ENCODE measurements at places on chromosomes 5 and 9.

DNA sequence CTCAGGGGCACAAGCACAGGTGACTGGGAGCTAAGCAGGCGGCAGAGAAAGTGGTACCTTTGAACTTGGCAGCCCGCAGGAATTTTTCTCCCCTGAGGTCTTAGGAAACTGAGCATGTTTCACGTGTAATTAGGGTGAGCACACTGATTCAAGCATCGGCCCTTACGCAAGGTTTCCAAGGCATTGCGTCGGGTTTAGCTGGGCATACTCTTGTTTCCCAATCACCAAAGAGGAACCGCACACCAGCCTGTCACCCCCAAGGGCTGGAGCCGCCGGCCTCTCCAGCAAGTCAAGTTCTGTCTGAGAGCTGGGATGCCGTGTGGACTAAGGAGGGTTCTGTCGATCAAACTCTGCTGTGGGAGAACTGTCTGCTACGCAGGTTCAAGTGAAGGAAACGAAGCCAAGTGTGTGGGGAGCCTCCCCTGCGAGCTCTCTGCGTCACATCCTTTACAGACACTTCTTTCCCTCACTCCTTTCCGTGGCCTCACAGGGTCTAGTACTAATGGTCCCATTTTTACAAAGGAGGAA is 53.0 kb downstream of the ERGIC1 start:
- DNase-seq: no peak

- DNase-seq: no peak
These were observed 50.6 kb downstream of the FBXL7 start for GRCh38 chr5:15550502-15551112.

- DNase-seq: no peak
These were observed 36.7 kb upstream of the KCNIP1 start for GRCh38 chr5:170466988-170467707.

DNA sequence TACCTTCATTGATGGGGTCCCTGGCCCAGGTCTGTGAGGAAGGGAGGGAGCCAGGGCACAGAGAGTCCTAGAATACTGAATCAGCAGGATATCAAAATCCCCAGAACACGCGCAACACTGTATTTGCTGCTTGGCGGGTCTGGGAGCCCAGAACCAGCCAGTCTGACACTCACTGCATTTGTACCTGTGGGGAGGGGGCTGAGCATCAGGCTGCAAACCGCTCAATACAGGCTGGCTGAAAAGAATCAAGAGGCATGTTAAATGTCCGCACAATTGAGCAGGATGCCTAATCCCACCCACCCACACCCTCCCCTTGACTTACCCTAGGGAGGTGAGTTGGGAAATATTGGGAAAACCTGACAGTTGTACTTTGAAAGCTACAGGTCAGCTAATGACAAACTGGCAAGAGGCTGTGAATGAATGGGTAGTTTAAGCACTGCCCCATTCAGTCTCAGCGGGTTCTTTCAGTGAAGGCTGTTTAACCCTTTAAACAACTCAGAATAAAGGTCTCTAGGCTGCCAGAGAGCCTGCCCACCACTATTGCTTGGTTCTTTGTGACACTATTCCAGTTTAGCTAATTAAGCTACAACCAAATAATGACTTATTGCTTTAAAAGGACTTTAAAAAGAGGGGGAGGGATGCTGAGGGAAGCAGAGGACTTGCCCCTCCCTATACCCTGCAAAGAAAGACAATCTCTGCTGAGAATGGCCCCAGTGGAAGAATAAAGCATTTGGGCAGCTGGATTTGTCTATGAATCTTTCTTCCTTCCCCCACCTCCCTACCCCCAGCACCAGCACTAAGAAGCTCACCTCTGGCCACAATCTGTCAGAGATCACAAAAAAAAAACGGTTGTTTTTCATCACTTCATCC is 5.0 kb downstream of the SPRY4 start:
- no peak for DNase-seq

- no peak for DNase-seq
These were observed 336.7 kb downstream of the FAM170A start for GRCh38 chr5:119966028-119966427.

- no peak for DNase-seq
These were observed 24.8 kb upstream of the WDR5 start for GRCh38 chr9:134111064-134111463.

DNA sequence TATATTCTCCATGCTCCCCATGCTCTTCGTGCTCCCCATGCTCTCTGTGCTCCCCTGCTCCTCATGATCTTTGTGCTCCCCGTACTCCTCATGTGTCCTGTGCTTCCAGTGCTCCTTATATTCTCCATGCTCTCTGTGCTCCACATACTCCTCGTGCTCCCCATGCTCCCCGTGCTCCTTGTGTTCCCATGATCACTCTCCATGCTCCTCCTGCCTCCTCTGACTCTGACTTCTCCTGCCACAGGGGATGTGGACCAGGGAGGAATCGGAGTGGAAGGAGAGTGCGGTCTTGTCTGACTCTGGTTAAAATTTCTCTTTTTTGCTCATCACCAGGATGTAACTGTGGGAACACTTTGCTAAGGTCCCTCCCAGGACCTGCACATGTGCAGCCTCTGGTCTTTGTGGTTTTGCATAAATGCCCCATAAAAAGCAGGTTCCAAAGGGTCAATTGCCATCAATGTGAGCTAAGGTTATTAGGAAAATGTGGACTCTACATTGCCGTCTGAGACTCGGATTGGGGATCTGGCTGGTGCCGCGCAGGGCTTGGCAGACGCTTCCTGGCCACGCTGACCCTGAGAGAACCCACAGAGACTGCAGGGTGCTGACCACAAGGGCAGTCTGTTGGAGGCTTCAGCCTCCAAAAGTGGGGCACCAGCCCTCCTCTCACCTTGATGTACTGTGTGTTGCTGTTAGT is 52.5 kb downstream of the TRIP13 start:
- DNase-seq: no peak

DNA sequence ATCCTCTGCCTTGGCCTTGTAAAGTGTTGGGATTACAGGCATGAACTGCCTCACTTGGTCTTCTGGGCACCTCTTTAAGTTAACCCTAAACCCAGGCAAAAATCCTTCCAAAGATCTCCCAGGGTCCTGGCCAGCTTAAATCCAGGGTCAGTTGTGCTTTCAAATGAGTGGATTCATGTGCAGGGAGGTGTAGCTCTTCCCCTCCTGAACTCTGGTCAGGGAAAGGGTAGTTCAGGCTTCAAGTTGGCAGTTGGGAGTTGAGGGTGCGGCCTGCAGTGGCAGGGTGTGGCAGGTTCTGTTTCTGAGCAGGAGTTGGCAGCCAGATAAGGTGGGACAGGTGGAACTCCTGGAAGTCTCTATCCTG is 3.6 kb downstream of the HNRNPAB start:
- no peak for DNase-seq

- DNase-seq: no peak
These were observed 191.2 kb downstream of the ZNF462 start for GRCh38 chr9:107054146-107054545.

GRCh38 chr9:19379697-19380046 is 364 bp downstream of the RPS6 start:
- DNase-seq: no peak

GRCh38 chr9:123394291-123395235 is 38.6 kb downstream of the CRB2 start:
- no peak for DNase-seq

DNA sequence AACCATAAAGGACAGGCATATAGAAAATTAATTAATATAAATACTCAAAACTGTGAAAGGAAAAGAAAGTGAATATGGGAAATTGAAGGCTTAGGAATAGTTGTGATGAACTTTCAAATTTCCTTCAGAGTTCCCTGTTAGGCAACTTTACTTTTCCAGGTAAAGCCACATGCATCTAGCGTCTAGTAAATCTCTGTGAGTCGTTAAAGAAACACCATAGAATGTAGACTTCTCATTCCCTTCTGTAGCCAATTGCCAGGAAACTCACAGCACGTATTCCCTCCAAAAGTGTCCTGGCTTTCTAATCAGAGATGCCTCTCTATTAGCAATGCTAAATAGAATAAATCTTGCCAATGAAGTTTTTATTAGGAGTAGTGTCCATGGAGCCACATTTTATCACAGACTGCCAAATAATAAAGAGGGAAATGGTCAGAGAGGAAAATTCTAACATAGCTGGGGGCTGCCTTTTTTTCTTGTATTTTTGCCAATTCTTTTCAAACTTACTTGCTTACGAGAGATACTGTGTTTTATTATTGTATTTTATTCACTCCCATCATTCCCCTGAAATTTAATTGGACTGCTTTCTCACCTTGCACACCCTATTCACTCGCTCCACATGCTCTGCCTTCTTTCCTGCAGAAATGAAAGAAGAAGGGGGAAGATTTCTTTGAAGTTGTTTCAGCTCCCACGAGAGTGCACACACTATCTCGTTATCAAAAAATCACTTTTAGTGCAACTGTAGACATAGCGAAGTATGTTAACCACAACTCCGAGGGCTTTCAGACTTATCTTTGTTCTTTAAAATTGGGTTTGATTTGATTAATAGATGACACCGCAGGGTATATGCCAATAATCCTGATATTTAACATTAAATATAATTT is 439.0 kb downstream of the CSNK1G3 start:
- no peak for DNase-seq

- no peak for DNase-seq
These were observed 31.3 kb upstream of the IFNE start for GRCh38 chr9:21513431-21513830.

GRCh38 chr9:69385581-69386033 is 60.6 kb downstream of the ENTREP1 start:
- DNase-seq: no peak

GRCh38 chr5:61732369-61732768 is 400.3 kb downstream of the ZSWIM6 start:
- no peak for DNase-seq

GRCh38 chr5:119439140-119439631 is 13.1 kb upstream of the HSD17B4 start:
- DNase-seq: no peak

DNA sequence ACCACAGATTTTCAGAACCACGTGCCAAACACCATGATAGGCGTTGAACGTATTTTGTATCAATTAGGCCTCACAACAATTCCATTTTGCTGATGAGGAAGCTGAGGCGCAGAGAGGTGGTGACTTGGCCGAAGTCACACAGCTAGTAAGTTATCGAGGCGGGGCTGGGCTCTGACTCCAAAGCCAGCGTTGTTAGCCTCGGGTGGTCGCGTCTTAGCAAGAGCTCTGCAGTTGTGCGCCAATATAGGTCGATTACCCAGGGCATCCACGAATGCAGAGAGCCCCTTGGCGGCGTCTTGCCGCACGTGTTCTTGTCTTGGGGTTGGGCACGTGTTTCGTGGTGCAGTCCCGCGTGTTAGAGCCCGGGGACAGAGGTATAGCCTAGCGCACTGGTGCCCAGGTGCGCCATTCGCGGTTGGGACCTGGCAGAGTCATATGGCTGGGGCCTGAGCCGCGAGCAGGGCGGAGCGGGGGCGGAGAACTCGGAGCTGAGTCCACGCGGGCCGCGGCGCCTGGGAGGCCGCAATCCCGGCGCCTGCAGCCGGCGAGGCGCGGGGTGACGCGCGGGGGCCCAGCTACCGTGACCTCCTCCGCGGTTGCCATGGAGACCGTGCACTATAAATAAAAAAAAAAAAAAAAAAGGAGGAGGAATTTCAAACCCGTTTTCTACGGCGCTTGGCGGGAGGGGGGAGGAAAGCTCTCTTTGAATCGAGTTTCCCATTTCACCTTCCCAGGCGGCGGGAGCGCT is 62.3 kb downstream of the CXXC5 start:
- peak; percentile 20 for DNase-seq

- no peak for DNase-seq
These were observed 98.2 kb downstream of the TAF11L14 start for GRCh38 chr5:17732351-17732923.

DNA sequence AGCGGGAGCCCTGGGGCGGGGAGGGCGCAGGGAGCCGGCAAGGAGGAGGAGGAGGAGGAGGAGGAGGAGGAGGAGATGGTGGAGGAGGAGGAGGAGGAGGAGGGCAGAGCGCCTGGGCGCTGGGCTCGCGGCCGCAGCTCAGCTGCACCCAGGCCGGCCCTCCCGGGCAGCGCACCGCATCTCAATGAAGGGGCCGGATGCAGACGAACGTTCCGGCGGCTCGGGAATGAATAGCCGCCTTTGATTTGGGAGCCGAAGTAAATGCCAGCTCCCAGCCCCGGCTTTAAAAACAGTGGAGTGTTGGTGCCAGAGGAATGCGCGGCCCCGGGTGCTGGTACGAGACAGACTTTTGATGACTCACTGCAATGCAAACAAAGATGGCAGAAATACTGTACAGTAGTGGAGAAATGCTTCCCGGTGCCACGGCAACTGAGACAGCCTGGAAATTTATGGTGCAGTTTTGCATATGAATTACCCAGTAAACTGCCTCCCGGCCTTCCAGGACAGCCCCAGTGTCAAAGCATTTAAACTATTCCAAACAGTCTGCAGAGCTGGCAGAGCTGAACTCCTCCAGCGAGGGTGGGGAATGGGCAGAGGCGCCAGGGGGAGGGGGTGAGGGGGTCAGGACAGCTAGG is 43.1 kb downstream of the NACC2 start:
- DNase-seq: no peak

GRCh38 chr5:40578501-40579451 is 100.9 kb upstream of the PTGER4 start:
- DNase-seq: no peak

DNA sequence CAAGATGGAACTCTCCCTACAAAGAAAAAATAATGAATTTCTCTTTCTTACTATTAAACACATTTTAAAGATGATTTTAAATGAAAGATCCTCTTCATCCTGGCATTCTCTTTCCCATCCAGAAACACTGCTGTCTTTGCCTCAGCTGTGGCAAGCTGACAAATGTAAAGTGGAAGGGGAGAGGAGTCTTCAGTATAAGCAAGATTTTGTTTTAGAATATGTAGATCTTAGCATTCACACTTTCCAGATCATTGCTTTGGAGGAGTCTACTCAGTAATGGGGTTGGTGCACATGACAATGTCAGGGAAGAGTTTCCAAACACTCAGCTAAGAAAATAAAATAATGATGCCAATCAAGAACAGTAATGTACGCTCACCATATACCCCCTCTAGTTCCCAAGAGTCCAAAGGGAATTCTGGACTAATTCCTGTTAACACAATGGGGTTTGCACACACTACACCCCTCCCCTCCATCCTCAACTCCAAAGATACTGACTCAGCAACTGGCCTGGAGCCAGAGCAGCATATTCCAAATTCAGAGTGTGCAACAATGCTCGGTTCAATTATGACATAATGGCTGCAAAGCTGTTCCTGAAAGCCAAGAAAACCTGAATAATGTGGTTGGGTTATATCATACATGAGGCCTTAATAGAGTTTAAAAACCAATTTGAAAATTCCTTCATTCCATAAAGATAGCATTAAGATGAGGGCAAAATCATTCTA is 4.6 kb downstream of the C5orf63 start:
- DNase-seq: no peak

GRCh38 chr9:81379655-81380054 is 309.7 kb downstream of the TLE1 start:
- no peak for DNase-seq
